Choroid plexus epithelial cell (primary cell): ENCODE measurements at places on chromosomes 5 and 9.

GRCh38 chr5:172245703-172246125, 37.9 kb downstream of the UBTD2 start:
- DNase-seq: peak; percentile 4

- no peak for DNase-seq
Measured at GRCh38 chr9:6977761-6978160, 220.0 kb downstream of the KDM4C start.

- DNase-seq: peak; percentile 79
Measured at GRCh38 chr9:35882263-35882848, 12.2 kb upstream of the OR13J1 start.

- DNase-seq: no peak
Measured at GRCh38 chr5:61394793-61395192, 62.7 kb downstream of the ZSWIM6 start.

DNA sequence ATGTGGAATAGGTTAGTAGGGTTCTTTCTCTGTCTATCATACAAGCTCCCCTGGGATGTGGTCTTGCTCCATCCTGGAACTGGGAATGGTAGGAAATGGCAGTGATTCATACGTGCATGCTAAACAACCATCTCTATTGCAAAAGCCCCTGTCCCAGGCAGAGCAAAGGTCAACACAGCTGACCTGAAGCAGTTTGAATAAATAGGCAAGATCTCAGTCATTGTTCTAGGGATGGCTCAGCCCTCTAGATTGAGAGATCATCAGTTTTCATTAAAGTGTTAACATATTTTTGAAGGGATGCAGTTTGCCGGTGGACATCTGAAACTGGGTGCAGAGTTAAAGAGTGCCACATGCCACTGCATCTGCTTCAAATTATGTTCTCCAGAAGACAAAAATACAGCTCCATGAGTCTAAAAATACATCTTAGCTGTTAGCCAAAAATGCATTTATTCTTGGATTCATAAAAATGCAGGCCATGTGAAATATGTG, 224.1 kb downstream of the ESM1 start:
- peak; percentile 94 for DNase-seq

GRCh38 chr9:112894699-112895098, 4.0 kb upstream of the SLC46A2 start:
- no peak for DNase-seq
